ENCODE measurements at places on chromosomes 2 and 18. TPM values are rescaled to one million over a fixed set of nuclear protein-coding genes. Genes with fewer than 3 reads are reported as not detected.

TTN gene
- 4.8 TPM for total RNA-seq

EGR4 gene
- total RNA-seq: not detected

TM4SF20 gene
- not detected for total RNA-seq

CD302 gene
- 71.2 TPM for total RNA-seq

ATRAID gene
- 93.8 TPM for total RNA-seq

IL1B gene
- total RNA-seq: 9.3 TPM

UGT1A4 gene
- total RNA-seq: not detected

LHCGR gene
- not detected for total RNA-seq

All from aorta (tissue), 5 donors.